ENCODE measurements at places on chromosomes 5 and 9.

- DNase-seq: no peak
Measured at GRCh38 chr5:173802670-173803165, 85.4 kb upstream of the CPEB4 start.

DNA sequence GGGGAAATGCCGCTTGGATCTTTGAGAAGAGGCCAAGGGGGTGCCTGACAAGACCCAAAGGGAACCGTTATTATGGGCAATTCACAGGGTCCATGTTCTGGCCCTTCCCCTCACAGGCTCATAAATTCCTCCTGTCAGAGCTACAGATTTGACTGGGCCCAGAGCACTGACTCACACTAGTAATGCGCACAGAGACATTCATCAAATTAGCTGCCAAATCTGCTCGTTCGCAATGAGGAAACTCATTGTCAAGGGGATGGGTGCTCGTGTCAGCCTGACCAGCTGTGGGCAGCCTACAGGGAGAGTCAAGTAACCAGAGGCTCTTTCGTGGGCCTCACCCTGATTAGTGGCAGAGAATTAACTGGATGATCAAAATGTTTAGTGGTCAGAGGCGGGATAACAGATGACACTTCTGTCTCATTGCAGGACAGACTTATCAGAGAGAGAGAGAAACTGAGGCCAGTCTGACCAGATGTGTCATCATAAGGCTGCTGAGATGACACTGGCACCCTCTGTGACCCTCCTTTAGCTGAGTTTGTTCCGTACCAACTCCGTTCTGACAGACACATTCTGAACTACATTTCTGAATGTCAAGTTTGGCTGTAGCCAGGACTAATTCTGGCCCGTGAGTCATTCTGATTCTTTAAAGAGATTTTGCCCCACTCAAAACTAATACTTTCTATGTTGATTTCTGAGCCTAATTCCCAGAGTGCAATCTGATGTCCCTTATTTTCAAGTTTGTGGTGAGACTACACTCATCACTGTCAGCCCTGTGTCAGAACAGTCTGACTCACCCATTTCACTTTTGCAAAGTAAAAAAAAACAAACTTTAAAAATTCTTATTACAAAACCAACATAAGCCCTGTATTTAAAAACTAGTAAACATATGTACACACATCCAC, 377.1 kb downstream of the ACTL7B start:
- DNase-seq: peak; percentile 8

GRCh38 chr5:109080896-109081295, 328.9 kb downstream of the PJA2 start:
- DNase-seq: no peak

- peak; percentile 35 for DNase-seq
Measured at GRCh38 chr5:67066815-67067214, 129.8 kb downstream of the CD180 start.

GRCh38 chr5:54171645-54172384, 138.6 kb downstream of the ARL15 start:
- DNase-seq: peak; percentile 74

- DNase-seq: no peak
Measured at GRCh38 chr9:69603656-69604055, 68.5 kb downstream of the APBA1 start.

- DNase-seq: peak; percentile 74
Measured at GRCh38 chr9:27791311-27791710, 218.0 kb upstream of the C9orf72 start.

GRCh38 chr5:55544341-55544740, 9.6 kb upstream of the PLPP1 start:
- DNase-seq: no peak

DNA sequence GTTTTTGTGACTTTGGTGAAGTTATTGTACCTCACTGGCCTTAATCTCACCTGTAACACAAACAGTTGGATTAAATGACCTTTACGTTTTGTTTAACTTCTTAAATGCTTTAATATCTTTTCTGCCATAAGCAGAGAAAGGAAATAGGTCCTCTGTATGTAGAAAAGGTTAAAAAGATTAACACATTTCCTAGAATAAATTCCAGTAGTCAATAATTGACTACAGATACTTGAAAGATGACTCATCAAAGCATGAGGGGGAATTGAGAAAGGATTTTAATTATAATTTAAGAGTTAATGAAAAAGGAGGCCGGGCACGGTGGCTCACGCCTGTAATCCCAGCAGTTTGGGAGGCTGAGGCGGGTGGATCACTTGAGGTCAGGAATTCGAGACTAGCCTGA, 35.8 kb upstream of the CMYA5 start:
- DNase-seq: peak; percentile 8

DNA sequence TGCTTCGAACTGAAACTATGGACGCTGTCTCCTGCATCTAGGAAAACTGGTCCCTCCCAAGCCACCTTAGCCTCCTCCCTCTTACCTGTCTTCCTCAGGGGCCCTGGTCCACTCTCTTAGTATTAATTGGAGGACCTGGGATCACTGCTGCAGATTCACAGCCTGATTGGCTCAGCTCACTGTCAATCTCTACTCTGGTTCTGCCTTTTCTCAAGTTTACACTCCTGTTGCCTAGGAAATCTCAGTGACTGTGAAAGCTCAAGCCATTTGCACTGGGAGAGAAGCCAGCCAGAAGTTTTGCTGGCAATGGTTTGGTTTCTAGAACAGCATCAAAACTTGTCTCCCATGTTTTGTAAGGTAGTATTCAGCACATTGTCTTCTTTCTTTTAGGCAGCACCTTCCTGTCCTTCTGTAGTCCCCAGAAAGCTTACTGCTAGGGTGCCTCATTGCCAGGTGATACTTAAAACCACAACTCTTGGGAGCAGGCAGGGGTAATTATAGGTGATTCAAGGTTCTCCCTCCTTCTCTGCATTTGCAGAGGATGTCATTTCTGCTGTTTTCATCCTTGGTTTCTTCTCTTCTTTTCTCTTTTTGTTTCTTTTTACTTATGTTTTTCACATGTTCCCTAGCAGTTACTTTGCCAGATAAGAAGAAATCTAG, at the start of gene CAPSL:
CAPSL (minus strand) TSS at position 55 of the 660 bp plus-strand sequence. CDS start 17,502 bp downstream, outside the sequence.
- DNase-seq: peak; percentile 93

- peak; percentile 96 for DNase-seq
Measured at GRCh38 chr9:69122549-69123141, 51.4 kb upstream of the TJP2 start.

DNA sequence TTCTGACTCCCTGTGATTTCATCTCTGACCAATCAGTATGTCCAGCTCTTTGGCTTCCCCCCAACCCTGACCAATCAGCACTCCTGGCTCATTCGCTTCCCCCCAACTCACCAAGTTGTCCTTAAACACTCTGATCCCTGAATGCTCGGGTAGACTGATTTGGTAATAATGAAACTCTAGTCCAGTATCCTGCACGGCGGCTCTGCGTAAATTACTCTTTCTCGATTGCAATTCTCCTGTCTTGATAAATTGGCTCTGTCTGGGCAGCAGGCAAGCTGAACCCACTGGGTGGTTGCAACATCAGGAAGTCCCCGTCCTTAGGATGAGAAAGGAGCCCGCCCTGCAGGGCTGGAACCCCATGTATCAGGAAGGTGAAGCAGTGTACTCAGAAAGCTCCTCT, 10.4 kb downstream of the FCN2 start:
- DNase-seq: no peak

- no peak for DNase-seq
Measured at GRCh38 chr5:1661311-1661710, 137.6 kb upstream of the LPCAT1 start.

DNA sequence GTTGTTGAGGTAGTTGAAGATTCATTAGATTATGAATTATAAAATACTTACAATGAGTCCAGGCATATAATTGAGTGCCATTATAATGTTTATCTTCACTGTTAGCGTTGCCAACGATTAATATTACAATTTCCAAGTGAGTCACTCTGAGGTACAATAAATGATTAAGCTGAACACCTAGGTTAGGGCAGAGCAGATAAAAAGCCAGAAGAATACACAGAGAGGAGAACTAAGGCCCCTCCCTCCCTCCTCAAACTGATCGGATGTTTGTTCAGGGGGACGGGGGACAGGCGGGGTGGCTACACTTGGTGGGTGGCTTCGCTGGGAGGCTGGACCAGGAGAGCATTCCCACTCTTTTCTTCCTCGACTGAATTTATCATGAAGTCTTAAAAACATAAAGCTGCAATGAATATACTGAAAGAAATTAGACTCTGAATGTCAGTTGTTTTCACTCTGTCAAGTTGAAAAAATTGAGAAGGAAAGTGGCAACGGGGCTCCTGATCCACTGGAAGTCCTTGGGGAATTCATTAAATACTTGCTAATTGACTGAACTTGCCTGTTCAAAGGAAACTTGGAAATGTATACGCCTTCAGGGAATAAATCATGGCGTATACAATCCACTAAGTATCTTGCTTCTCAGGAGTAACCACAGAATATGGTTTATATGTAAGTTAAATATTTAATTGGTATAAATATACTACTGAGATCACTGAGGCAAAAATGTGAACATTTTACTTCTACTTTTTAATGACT, 198.1 kb downstream of the TSSK1B start:
- DNase-seq: no peak

GRCh38 chr5:167699432-167699831, 592.0 kb upstream of the WWC1 start:
- no peak for DNase-seq

GRCh38 chr5:177605667-177606066, 5.7 kb downstream of the B4GALT7 start:
- no peak for DNase-seq

- DNase-seq: no peak
Measured at GRCh38 chr5:173828952-173829351, 59.2 kb upstream of the CPEB4 start.

- no peak for DNase-seq
Measured at GRCh38 chr9:36598273-36598672, 25.6 kb downstream of the MELK start.

- DNase-seq: no peak
Measured at GRCh38 chr9:97348871-97349270, 41.4 kb downstream of the CCDC180 start.

DNA sequence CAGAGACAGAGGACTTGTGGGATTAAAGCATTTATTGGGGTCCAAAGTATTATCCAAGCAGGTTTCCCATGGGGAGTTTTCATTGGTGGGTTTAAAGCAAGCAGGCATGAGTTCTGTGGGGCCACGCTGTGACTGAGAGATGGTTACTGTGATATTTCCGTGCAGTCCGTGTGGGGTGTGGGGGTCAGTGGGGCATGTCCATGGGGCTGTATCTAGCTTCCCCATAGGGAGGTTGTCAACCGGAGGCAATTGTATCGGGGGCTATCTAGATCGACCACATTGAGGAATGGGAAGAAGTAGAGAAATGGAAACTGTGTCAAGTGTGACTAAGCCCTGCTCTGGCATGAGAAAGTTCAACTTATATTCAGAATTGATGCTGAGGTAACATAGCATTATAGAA, 7.1 kb upstream of the RPS23 start:
- DNase-seq: no peak

DNA sequence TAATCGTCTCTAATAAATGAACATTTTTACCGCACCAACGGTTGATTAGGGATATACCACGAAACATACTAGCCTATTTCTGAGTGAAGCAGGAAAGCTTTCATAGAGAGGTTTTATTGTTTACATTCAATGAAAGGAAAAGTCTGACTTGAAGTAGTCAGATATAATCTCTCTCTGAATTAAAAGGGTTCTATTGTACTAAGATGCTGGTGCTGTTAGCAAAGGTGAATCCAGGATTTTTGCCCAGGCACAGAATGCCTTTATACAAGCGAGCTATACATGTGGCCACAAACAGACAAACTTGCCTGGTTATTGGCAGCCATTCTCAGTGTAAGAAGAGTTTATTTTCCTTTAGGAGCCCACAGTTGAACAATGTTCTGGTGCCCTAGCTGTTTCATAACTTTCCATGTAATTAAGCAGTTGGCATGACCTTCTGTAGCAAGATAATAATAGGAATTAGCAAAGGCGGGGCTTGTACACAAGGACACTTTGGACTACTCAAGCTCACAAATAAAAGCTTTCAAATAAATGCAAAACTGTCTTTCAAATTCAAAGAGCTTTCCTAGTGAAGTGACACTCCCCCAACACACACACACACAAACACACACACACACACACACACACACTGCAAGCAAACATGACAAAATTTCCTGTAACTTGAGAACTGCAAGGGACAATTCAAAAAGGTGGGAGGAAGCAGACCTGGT, 198.7 kb upstream of the MAP3K1 start:
- DNase-seq: peak; percentile 45

Data from DMS53 (cell line).